GDM1 (cell line): ENCODE measurements at places on chromosomes 4 and X.

GRCh38 chr4:58935332-58935731 is 1825.1 kb upstream of the IGFBP7 start:
- DNase-seq, result no peak

- no peak for DNase-seq
Observed at GRCh38 chrX:133677123-133678063, 262.1 kb upstream of the GPC4 start.

DNA sequence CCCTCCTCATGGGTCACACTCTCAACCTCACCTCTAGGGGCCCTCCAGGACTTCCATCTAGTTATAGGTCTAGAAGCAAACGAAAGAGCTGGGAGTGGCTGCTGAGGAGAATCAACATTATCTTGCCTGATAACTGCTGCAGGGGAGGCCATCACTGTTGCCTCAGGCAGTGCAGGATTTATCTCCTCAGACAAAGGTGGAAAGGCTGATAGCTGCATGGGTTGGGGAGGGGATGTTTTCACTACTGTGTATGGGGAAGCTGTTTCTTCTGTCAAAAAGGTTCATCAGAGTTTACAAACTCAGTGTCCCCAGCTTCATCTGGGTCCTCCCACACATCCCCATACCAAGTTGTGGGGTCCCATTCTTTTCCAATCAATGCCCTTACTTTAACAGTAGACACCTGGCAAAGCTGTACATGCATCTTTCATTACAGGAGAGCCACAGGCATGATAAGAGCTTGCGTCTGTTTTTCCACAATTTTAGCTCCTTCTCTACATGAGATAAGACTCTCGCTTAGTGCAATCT is 17.6 kb upstream of the PRDM8 start:
- DNase-seq, result no peak

DNA sequence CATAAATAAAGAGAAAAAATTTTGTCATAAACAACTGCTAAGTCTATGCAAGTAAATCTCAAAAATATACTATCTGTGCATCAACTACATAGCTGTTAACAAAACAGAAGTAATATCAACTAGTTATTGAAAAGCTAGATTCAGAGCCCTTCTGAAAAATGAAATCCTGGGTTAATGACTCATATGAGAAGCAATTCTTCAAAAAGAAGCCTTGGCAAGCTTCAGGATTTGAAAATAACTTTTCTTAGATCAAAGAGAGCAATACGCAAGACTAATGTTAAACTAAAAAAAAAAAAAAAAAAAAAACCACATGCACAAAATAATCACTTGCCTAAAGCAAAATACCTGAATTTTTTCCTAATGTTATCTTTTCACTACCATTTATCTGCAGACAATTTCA is 566.1 kb upstream of the BOD1L1 start:
- DNase-seq, result no peak

DNA sequence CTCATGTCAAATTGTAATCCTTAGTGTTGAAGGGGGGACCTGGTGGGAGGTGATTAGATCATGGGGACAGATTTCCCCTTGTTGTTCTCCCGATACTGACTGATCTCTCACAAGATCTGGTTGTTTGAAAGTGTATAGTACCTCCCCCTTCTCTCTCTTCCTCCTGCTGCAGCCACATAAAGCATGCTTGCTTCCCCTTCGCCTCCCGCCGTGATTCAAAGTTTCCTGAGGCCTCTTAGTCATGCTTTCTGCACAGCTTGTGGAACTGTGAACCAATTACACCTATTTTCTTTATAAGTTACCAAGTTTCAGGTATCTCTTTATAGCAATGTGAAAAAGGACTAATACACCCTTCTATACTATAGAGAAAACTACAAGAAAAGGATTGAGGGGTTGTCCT is 1170.5 kb upstream of the AGA start:
- no peak for DNase-seq

DNA sequence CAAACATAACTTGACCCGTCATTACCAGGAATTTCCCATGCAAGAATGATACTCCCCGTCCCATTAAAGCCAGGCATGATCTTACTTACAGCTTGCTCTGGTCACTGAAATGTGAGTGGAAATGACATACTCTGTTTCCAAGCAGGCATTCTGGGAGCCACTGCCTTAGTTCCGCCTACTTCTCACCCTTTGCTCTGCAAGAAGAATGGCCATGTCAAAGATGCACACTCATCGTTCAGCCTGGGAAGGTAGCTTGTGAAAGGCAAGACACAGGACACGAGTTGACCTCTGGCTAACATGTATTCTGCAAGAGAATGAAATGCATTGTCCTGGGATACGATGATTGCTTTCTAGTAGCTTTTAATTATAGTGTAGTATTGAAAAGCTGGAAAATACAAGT is 1144.4 kb downstream of the NLGN4X start:
- DNase-seq, result no peak

DNA sequence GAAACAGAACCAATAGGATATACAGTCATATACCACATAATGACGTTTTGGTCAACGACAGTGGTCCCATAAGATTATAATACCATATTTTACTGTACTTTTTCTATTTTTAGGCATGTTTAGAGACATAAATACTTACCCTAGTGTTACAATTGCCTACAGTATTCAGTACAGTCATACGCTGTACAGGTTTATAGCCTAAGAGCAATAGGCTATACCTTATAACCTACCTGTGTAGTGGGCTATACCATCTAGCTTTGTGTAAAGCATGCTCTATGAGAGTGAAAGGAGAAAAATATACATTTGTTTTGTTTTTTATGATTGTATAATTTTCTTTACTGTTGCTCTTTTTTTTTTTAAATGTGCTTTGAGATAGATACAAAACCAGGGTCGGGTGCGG is 52.0 kb upstream of the PABPC1L2A start:
- no peak for DNase-seq
